Activated T-helper 1 cell treated with anti-CD3 and anti-CD28 coated beads, Interleukin-2, amount 50 U/mL, for 16 hours (primary cell): ENCODE measurements at places on chromosomes 3 and 15.

GRCh38 chr3:129266651-129267050 is 12.0 kb upstream of the HMCES start:
- DNase-seq: no peak

- no peak for DNase-seq
Observed at GRCh38 chr3:32575451-32576113, 4.9 kb upstream of the DYNC1LI1 start.

GRCh38 chr3:7813365-7813764 is 688.3 kb upstream of the LMCD1 start:
- DNase-seq: no peak

GRCh38 chr15:99324082-99324620 is 72.9 kb downstream of the LRRC28 start:
- no peak for DNase-seq

- no peak for DNase-seq
Observed at GRCh38 chr15:39124155-39124552, 456.7 kb upstream of the THBS1 start.

- DNase-seq: no peak
Observed at GRCh38 chr3:86785386-86785785, 205.6 kb downstream of the VGLL3 start.
